ENCODE measurements at places on chromosomes 2 and 18. TPM values are rescaled to one million over a fixed set of nuclear protein-coding genes. Genes with fewer than 3 reads are reported as not detected.

- DNase-seq: no peak
Observed at GRCh38 chr18:50969448-50969847, 1.6 kb downstream of the ELAC1 start.

Gene FOXI3
- not detected for total RNA-seq

DNA sequence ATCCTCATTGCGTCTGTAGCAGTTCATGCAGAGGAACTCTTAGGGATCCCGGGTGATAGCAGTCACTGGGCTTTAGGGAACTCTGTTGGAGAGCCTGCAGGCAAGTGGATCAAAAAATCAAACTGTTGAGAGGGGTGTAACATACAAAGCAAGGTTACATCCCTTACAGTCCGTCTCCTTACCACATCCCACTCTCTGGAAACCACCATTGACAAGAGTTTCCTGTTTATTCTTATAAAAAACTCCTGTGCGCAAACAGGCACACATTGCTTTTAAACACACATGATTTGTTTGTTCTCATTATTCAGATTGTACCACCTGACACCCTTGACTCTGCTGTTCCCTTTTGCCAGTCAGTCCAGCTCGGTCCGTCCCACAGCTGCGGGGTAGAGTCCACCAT is 137.7 kb downstream of the LTBP1 start:
- DNase-seq: no peak

Gene ATL2
- total RNA-seq: 139 TPM

Gene DSC2
- 49.0 TPM for total RNA-seq

Gene DIS3L2
- total RNA-seq: 11.8 TPM

Gene SLC4A3
- total RNA-seq: 3.6 TPM

- DNase-seq: no peak
Observed at GRCh38 chr2:109719871-109720270, 74.2 kb upstream of the RGPD5 start.

Gene SATB2
- 1.6 TPM for total RNA-seq

Gene LMAN1
- total RNA-seq: 157 TPM

Gene TTC32
- 7.7 TPM for total RNA-seq

- peak; percentile 71 for DNase-seq
Observed at GRCh38 chr2:97752342-97753334, 39.3 kb downstream of the ZAP70 start.

DNA sequence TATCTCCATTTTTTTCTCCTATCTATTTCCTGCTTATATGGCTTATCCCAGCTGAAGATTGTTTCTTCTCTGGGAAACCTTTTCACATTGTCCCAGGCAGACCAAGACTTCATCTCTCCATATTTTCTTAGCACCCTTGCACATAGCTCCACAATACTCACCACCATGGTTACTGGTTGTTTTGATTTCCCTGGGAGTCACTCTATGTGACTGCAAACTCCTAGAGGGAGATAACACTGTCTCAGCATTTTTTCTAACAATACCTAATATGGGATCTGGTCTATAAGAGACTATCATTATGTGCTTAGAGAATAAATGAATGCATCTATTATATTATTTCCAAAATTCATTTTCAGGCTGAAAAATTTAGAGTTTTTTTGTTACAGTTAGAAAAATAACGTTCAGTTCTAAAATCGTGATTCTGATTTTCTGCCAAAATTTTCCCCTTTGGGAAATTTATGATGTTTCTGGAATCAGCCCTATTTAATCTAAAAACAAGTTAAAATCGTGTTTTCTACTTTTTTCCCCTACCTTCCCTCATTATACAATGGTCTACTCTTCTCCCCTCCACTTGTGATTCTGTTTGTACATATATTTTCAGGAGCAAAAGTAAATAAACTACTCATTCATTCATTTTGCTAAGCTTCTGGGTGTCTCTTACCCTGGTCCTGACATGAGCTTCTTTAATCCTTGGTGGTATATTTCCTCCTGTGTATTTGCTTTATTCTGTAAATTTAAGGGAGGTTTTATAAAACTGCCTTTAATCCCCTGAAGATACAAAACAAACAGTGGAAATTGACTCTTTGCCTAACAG is 95.4 kb downstream of the HNMT start:
- no peak for DNase-seq

DNA sequence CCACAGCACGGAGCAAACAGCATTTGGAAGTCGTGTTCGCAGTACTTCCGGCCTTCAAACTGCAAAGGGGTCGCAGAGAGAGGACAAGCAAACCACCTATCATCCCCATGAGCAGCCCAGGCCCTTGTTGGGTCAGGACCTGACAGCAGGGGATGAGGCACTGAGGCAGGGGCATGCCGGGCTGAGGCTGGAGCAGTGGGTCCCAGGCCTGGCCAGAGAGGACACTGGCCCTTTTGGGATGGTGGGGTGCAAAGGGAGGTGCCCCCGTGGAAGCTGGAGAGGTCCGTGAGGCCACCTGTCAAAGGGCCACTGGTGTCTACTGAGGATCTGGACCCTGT is 8.9 kb downstream of the GPR17 start:
- no peak for DNase-seq

GRCh38 chr2:9252002-9252357 is 45.4 kb downstream of the ASAP2 start:
- DNase-seq: no peak

Gene ESPNL
- total RNA-seq: not detected

DNA sequence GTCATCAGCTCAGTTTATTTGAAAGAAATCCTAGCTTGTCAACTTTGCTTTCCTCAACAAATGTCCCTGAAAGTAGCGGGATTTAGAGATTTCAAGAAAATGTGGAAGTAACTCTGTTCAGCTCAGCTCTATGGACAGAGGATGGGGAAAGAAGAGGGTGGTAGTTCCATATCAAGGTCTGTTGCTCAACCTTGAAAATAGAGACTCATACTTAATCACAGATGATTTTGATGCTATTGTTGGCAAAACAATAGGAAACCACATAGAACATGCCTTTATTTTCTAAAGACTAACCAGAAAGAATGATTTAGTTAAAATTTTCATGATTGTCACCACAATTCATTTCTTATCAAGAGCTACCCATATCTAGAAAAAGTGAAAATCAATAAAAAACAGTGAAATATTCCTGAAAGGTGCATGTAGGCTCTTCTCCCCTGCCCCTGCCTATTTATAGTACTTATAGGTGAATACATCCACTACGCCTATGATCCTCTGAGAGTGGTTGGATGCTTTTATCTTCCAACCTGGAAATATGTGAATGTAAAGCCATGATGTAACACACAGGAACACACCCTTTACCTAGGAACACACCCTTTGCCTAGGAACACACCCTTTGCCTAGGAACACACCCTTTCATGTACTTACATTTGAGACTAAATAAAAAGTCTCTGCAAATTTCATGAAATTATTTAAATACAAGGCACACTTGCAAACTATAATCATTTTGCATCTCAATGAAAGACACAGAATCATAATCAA is 65.8 kb downstream of the ETAA1 start:
- peak; percentile 85 for DNase-seq

DNA sequence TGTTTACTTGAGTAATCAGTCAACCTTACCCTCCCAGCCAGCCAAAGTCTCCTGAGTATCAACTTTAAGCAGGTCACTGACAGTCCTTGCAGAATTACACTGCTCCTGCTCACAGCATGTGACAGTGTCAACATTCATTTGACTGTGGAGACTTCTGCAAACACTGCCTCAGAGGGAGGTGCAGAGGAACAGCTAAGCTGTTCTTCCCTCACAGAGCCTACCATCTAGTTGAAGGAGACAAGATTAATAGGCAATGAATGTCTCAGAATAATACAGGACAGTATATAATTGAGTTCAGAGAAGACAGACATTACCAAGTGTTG is 11.9 kb downstream of the SLC14A2 start:
- no peak for DNase-seq

GRCh38 chr2:129876541-129876940 is 102.9 kb upstream of the RAB6C start:
- DNase-seq: no peak

DNA sequence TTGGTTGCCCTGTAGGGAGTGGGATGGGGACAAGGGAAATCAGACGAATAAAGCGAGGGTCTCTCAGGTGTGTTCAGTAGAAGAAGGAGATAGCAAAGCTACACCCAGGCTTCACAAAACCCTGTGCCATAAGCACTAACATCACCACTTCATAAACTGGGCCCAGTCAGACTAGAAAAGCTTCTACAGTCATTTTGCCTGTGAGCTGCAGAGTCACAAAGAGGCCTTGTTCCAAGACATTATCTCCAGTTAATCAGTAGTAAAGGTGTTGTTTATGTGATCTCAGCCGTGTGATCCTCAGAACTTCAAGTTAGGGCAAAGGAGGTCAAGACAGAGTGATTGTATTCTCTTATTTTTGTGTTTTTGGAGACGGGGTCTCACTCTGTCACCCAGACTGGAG is 148.0 kb downstream of the GALR1 start:
- DNase-seq: no peak

DNA sequence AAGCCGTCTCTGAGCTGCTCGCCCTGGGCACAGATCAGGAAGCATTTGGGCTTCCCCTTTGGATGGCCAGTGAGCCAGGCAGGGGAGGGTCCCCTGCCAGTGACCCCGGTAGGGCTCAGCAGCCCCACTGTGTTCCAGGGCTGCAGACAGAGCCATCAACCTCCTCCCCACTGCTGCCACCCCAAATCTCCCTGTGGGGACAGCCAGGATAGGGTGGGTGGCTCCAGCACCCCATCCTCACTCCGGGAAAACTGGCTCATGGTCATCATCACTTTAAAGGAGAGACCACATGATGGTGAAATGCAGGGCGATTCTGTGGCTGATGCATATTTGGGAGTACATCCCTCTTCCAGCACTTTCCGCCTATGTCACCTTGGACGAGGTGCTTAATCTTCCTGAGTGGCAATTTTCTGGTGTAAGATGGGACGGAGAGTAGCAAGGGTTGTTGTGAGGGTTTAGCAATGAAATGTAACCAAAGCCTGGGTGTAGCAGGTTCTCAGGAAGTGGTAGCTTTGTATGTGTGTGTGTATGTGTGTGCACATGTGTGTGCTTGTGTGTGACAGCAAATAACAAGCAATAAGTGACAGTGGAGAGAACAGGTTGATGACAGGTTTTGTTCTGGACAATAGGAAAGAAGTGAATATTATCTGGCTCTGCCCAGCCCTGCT is 61.8 kb downstream of the ACAA2 start:
- DNase-seq: no peak

GRCh38 chr18:37565977-37566478 is 430 bp upstream of the CELF4 start:
- peak; percentile 17 for DNase-seq

Gene UGT1A10
- not detected for total RNA-seq

- DNase-seq: peak; percentile 84
Observed at GRCh38 chr18:80009661-80010550, 21.5 kb upstream of the TXNL4A start.

GRCh38 chr18:3279201-3280185 is 17.6 kb downstream of the MYL12B start:
- DNase-seq: no peak

Gene HOXD8
- total RNA-seq: not detected

GRCh38 chr2:181774685-181775084 is 94.4 kb upstream of the NEUROD1 start:
- peak; percentile 71 for DNase-seq

- peak; percentile 17 for DNase-seq
Observed at GRCh38 chr2:206856513-206856912, 82.8 kb upstream of the CPO start.

GRCh38 chr2:80830891-80831290 is 526.3 kb upstream of the LRRTM1 start:
- no peak for DNase-seq

- DNase-seq: peak; percentile 51
Observed at GRCh38 chr18:76489081-76489480, 6.0 kb downstream of the ZNF516 start.

DNA sequence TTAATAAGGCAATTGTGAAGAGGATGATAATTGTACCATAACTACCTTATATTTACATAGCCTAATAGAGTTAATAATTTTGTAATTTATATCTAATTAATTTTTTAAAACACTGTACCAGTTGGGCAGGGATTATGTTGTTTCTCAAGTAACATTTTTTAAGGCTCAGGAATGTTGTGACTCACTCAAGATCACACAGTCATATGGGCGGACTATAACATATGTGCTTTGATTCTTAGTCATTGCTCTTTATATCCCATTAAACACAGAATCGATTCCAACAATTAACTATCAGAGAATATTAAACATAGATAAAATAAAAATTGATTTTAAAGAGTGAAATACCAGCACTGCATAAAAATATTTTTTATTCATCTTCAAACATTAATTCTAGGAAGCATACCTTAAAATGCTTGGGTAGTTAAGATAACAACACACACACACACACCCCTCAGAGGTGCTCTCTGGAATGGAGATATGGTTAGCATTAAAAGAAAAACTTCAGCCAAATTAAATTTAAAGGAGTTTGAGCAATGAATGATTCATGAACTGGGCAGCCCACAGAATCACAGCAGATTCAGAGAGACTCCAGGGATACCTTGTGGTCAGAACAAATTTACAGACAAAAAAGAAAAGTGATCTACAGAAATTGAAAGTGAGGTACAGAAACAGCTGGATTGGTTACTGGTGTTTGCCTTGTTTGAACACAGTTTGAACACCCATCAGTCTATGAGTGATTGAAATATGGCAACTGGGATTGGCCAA is 869.4 kb upstream of the ID2 start:
- DNase-seq: peak; percentile 89

GRCh38 chr2:230130668-230131364 is 62.1 kb upstream of the SLC16A14 start:
- no peak for DNase-seq

GRCh38 chr2:127037476-127037875 is 69.5 kb downstream of the BIN1 start:
- no peak for DNase-seq

Gene FN1
- total RNA-seq: 83.2 TPM

GRCh38 chr2:42879913-42880737 is 87.7 kb upstream of the HAAO start:
- peak; percentile 47 for DNase-seq

Gene IL1B
- 41.0 TPM for total RNA-seq
